Ammon's horn (tissue), 1 donor: ENCODE measurements at places on chromosomes 4 and X.

- no peak for DNase-seq
These were observed 50.8 kb downstream of the LRP2BP start for GRCh38 chr4:185344743-185345538.

DNA sequence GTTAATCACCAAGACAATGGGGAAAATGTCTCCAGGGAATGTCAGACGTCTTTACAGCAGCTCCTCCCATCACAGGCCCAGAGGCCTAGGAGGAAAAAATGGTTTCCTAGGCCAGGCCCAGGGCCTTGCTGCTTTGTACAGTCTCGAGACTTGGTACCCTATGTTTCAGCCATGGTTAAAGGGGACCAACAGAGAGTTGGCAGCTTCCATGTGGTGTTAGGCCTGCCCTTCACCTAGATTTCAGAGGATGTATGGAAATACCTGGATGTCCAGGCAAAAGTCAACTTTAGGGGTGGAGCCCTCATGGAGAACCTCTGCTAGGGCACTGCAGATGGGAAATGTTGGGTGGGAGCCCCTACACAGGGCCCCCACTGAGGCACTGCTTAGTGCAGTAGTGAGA lies 38.5 kb downstream of the ABCG2 start:
- DNase-seq = no peak

- DNase-seq = no peak
These were observed 42.5 kb downstream of the TFDP3 start for GRCh38 chrX:133175605-133176004.

DNA sequence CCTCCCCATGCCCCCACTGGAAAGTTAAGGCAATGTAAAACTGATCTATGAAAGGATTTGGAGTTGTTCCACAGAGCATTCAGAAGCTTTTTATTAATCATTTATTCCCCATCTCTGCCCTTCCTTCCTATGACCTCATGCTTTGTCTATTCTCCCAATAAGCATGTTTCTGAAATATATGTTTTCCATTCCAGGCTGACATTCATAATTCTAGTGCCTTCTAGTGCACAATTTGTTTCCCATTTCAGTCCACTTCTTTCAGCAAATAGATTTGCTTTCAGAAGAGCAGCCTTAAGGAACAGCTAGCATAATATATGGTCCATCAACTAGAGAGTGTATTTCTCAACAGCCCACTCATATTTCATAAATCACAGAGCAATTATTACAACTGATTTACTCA lies 77.1 kb upstream of the ATXN3L start:
- DNase-seq = no peak

DNA sequence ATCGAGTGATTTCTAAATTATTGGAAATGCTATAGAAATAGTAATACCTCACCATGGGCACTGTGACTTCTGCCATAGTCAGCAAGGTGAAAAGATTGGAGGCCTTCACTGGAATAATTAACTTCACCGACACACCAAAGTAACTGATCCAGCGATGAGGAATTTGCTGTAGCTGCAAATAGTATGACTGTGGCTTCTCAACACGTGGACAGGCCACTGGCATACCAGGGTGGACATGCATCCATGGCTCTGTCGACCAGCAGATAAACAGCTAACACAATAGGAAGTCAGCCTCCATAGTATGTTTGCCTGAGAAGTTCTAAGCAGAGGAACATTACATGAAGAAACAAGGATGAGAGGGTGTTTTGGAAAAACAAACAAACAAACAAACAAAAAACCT lies 10.9 kb upstream of the FAT4 start:
- DNase-seq = no peak

DNA sequence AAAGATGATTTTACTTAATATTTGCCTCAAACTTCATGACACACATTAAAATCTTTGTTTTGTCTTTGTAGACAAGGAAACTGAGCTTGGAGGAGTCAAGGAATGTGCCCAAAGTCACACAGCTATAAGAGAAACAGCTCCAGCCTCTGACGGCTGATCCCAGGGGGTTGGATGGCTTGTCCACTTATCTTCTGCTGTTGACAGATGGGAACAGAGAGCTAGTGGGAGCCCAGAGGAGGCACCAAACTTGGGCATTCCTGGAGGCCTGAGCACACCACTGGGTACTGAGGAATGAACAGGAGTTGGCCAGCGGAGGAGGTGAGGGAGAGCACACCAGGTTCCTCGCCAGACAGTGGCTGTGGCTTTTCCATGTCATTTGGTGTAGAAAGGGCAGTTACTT lies 56.4 kb upstream of the GPR78 start:
- no peak for DNase-seq

DNA sequence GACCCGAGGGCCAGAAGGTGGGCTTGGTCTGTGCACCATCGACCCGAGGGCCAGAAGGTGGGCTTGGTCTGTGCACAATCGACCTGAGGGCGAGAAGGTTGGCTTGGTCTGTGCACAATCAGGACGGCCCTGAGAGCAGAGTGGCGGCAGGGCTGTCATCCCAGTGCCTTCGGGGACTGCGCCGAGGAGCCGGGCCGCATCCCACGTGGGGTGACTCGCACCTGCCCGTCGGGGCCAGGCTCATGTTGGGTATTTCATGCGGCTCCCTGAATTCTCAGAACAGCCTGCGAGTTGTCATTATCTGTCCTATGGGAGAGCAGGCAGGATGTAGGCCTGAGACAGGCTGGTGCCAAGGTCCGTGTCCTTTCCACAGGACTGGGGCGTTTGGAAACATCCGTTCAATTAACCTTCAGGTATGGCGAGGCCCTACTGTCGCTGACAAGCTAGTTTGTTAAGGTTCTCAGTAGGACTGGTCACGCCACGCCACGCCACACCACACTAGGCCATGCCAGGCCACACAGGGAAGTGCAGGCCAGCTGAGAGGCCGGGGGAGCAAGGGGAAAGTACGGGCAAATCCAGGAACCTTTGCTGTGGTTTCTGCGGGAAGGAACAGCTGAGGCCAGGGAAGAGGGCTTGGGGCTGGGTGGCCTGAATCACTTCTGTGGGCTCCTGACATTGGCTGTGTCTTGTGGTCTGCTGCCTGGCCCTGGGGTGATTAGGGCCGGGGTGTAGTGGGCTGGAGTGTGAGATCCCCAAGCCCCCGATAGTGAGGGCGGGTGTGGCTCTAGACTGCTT lies 182.9 kb downstream of the AFAP1 start:
- DNase-seq = no peak

GRCh38 chrX:47218920-47219815 lies 687 bp downstream of the CDK16 start:
- no peak for DNase-seq

DNA sequence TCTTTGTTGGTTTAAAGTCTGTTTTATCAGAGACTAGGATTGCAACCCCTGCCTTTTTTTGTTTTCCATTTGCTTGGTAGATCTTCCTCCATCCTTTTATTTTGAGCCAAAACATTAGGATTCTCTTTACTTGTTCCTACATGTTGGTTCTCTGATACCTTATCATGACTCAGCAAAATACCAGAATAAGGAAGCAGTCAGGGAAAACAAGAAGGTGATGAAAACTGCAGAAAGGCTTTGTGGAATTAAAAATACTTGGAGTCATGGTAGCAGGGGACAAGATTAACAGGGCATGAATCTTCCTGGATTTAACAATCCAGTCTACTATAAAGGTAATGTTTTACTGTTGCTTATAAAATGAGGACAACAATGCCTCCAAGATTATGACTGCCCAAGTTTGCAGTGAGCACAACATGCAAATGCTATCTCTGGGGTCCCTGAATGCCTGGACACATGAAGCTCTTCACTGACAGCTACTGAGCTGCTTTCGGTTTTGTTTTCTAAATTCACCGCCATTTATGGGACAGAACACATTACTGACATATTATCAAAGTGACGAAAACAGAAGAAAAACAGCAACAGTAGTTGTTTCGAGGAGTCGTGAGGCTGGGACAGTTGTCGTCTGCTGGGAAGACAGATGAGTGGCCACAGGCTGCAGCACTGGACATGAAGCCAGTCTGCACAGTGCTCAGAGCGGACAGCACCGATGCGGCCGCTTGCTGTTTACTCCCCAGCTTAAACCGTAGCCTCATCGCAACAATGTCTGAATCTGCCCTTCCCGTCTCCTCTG lies 174.5 kb upstream of the DKK2 start:
- DNase-seq = no peak

GRCh38 chrX:7088968-7089615 lies 58.4 kb upstream of the STS start:
- DNase-seq = no peak

DNA sequence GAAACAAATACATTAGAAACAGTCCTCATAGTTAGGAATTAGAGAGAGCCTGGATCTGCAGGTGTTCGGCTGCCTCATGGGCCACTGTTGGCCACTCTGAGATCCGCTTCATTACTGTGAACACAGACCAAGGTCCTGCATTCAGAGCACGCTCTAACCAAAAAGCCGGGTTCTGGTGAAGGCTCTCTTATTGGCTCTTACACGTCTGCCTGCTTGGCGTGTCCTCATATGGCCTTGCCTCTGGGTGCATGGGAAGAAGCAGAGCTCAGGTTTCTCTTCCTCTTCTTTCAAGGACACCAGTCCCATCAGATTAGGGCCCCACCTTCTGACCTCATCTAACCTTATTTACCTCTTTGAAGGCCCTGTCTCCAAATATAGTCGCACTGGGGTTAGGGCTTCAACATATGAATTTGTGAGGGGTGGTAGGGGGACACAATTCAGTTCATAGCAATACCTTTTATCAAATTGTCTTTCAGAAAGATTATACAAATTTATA lies 37.1 kb upstream of the ELF2 start:
- DNase-seq = peak; percentile 32

GRCh38 chrX:39581411-39581810 lies 516.3 kb downstream of the BCOR start:
- no peak for DNase-seq

DNA sequence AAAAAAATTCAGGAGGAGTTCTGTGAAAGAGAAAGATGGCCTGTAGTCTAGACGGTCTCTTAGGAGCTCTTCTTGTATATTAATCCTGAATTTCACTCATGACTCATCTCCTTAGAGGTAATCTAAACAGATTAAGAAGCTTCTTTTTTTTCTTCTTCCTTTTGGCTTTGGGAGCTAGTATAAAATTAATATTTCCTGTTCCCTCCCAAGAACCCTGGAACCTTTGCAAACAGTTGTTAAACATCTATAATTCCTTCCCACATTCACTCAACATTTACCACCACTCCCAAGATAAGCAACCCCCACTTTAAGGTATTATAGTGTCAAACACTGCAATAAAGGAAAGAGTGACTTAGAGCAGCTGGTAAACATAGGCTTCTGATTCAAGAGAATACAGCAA lies 146.4 kb upstream of the EDNRA start:
- DNase-seq = no peak

- DNase-seq = no peak
These were observed 48.7 kb upstream of the SLC4A4 start for GRCh38 chr4:71290074-71290473.

GRCh38 chr4:186272699-186273391 lies 6.9 kb downstream of the F11 start:
- no peak for DNase-seq

DNA sequence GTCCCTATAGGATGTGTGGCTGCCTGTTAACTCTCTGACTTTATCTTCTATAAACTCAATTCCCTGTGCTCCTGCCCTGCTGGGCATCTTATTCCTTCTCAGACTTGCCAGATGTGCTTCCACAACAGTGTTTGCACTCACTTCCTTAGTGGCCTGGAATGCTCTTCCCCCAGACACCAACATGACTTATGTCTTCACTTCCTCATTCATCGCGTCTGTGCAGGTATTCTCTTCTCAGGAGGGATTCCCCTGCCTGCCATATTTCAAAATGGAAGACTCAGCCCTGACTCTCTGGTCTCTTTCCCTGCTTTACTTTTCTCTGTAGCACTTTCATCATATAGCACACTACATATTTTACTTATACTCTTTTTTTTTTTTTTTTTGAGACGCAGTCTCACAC lies 344.0 kb downstream of the CENPC start:
- DNase-seq = no peak

DNA sequence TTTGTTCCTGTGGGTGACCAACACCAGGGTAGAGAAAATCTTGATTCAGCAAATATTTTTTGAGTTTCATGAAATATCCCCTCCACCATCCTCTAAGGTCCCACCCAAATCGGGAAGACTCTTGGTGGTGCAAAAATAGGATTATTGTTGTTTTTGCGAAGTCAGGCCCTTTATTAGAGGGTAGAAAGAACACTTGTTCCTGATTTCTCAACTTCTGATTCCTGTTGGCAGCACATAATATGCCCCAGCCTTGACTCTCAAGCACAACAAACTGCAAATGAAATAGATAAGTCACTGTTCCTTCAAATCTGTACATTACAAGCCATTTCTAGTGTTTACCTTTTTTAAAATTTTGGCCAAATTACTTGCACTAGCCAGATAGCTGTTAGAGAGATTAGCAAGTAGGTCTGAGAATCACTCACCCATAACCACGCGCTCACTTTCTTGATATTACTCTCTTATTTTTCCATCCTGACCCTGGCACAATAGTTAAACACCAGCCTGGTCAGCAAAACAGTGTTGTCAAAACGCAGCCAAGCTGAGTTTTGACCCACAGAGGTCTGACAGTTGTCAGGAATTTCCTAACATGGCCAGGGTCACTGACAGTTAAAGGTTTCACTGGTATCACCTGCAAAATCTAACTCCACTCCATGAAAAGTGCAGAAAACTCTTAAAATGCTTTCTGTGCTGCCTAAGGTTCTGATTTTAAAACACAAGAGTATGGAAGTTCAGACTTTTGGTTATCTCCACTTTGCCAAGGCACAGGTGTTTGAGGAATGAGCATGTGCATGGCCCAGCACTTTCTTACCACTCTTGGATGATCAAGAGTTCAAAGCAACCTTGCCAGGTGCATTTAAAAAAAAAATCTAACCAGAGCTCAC lies 69.8 kb downstream of the RBM47 start:
- peak; percentile 25 for DNase-seq

DNA sequence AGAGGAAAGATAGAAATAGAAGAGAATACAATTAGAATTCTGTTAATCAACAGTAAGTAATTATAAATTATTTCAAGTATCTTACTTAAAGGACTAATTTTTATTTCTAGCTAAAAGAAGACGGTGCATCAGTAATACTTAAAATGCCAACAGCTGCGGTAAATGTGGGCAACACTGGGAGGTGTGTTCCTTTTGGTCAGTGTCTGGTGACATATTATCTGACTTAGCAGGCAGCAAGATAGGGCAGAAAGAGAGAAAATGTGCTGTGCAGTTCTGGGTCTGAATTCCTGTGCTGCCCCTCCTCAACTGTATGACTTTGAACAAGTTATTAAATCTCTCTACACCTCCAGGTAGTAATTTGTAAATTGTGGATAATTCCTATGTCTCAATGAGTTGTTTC lies 120.6 kb downstream of the ZNF827 start:
- DNase-seq = no peak
